Kidney epithelial cell (primary cell): ENCODE measurements at places on chromosomes 6 and 20. TPM values are rescaled to one million over a fixed set of nuclear protein-coding genes. Genes with fewer than 3 reads are reported as not detected.

DNA sequence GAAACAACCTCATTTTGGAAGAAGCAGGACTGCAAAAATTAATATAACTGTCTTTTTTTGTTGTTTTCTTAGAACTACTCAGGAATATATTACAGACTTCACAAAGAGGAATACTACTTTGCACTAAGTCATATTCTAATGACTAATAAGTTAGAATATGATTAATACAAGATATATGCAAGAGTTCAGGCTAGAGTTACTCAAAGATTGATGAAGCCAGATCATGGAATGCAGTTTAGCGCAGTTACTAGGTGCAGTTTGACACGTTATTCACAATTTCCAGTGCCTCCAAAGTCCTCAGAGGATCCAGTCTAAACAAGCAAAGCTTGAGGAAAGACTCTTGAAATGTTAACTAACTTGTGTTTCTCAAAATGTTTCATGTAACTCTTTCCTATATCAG is 1.2 kb upstream of the MYCT1 start:
- DNase-seq = no peak

GRCh38 chr20:54093423-54094267 is 23.3 kb upstream of the BCAS1 start:
- no peak for DNase-seq

GRCh38 chr6:141658696-141659095 is 474.0 kb upstream of the GJE1 start:
- no peak for DNase-seq

DNA sequence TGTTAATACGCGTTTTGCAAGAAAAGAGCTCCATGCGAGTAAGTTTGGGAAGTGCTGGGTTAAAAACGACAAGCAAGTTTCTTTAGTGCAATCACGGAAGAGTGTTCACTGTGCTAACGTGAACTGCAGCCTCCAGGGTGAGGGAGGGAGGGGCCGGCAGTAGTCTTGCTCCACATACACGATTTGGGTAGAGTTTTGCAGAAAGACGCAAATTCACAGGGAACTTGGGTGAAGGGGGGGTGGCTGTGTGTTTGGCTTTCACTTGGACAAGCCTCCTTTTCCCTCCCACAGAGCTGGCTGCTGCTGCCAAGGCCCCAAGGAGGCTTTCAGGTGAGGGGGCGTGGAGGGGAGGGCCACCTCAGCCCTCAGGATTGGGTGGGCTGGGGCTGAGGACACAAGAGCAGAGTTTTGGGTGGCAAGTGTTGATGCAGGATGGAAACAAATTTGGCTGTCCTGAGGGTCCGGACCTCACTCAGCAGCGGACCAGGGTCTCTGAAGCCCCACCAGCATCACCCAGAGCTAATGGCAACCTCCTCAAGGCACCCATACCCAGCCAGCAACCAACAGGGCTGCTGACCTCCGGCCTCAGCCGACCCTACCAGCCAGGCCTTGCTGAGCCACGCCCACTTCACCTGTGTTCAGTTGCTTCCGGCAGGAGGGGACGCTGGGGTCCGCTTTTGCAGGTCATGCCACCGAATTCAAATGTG is 204.5 kb downstream of the ERMARD start:
- no peak for DNase-seq

DNA sequence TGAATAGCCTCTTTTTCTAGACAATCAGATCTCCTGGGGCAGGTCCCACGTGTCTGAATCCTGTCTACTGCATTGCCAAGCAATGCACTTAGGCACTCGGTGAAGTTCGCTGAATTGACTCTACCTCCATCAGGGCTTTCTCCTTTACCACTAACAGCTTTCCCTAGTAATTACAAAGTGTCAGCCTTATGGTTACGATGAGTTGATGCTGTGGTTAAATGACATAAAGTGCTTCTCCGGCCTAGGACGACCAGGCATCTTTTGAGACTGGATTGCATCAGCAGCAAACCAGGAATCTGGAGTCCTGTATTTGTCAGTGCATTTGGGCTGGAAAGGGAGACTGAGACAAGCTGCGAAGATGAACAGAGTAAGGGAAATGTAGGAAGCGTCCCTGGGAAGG is 21.5 kb downstream of the NOX3 start:
- DNase-seq = no peak

Gene TGM3
- not detected in 2 replicates for total RNA-seq
